ENCODE measurements at places on chromosomes 4 and X.

GRCh38 chr4:143359644-143360193, 23.0 kb downstream of the GAB1 start:
- DNase-seq, result no peak

DNA sequence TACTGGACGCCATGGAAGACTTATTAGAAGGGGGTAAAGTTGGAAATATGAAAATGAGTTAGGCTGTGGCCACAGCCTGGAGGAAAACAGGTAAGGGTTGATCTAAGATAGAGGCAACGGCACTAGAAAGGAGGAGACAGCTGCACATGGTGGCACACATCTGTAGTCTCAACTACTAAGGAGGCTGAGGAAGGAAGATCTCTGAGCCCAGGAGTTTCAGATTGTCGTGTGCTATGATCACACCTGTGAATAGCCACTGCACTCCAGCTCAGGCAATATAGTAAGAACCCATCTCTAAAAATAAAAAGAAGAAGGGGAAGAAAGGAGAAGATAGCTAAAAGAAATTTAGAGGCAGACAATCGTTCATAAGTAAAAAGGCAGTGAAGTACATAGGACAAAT, 87.8 kb upstream of the SORBS2 start:
- no peak for DNase-seq

- DNase-seq, result no peak
Measured at GRCh38 chr4:152663203-152664066, 16.4 kb downstream of the TMEM154 start.

DNA sequence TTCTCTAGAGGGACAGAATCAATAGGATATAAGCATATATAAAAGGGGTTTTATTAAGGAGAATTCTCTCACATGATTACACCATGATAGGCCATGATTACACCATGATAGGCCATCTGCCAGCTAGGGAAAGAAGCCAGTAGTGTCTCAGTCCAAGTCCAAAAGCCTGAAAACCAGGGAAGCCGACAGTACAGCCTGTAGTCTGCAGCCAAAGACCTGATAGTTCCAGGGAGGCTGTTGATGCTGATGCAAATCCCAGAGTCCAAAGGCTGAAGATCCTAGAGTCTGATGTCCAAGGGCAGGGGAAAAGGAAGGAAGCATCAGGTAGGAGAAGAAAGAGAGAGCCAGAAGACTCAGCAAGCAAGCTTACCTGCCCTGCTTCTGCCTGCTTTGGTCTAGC, 411.3 kb upstream of the EMCN start:
- no peak for DNase-seq

All from WERI-Rb-1 (cell line).